Effector CD4-positive, alpha-beta T cell (primary cell): ENCODE measurements at places on chromosomes 7 and 10.

DNA sequence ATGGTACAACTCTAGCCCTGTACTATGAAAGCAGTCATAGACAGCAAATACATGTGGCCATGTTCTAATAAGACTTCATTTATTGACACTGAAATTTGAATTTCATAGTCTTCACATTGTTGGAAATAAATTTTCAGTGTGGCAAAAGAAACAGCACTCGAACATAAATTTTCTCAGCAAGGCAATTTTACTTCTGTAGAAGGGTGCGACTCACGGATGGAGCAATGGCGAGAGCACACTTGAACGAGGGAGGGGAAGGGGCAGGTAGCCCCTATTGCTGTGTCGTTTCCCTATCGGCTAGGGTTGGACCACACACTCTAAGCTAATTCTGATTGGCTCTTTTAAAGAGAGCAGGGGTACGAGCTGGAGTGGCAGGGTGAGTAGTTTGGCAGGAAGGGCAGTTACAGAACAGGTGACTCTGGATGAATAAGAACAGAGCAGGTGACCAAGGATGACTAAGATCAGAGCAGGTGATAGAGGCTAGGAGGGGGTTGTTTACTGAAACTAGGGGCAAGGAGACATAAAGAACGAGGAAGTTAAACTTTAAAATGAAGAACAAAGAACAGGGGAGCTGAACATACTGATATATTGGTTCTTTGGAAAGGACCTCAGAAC lies 52.0 kb downstream of the LRRC4 start:
- DNase-seq: no peak

DNA sequence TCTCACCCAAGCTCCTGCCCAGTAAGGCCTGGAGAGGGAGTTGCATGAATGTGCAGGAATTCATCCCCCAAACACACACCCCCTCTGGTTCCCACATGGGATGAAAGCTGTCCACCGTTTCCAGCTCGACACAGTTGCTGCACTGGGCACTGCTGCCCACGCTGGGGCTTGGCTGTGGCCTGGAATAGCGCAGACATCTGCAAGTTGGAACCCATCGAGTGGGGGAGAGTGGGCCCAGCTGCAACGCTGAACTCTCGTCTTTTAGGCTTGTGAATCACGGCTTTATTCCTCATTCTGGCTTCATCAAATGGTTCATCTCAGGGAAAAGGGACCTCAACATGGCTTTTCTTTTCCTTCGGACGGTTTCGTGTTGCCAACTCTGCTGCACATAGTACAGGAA lies 264.7 kb downstream of the DNAJB6 start:
- DNase-seq: no peak

DNA sequence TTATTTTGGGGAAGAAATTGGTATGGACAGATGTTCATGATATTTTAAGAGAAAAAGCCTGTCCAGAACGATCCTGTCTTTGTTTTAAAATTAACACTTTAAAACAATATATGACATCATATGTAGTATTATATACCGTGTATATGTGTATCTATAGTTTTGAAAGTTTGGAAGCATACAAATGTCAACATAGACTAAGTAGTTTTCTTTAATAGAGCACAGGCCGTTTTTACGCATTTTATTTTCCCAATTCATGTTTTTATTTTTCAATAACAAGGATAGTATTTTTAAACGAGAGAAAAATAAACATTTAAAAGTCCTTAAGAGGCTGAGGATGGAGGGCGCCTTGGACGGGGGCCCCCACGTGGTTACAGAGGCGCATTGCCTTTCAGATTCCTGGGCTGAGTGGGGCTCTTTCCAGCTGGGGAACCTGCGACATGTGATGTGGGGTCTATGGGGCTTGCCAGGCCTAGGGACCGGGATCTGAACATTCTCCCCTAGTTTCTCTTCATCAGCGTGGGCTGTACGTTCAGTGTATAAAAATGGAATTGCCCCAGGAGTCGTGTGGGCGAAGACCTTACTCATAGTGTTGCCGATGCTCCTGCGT lies 127.8 kb upstream of the ZNF746 start:
- DNase-seq: peak; percentile 43

GRCh38 chr7:65974876-65975275 lies 7.1 kb downstream of the GUSB start:
- DNase-seq: no peak

DNA sequence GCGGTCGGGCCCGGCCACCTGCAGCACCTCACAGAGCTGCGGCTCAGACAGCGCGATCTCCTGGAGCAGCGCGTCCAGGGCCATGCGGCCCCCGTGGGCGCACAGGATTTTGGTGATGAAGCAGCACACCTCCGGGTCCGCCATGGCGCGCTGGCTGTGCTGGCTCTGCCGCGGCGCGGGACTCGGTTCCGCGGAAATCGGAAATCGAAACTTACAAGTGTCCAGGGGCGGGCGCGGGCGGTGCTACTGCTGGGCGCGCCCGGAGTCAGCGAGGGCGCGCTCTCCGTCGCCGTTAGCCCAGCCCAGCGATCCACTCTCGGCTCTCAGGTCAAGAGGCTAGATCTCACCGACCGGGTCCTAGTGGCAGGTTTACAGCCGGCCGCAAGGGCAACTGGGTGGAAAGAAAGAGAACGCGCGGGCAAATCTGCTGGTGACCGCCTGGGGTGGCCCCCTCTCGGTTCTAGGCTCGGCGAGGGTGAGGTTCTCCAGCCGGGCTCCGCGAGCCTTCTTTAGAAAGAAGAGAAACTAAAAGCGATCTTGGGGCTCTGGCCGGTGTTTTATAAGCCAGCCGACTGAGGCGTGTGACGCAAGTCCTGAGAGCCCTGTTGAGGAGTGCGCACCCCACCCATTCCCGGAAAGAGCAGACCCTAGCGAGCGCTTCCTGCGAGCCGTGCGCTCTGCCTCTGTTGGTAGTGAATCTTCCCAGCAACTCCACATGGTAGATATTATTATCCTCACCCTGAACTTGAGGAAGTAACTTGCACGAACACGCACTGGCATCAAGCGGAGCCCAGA lies at the start of gene ZC3HAV1:
ZC3HAV1 (minus strand) TSS at position 533 of the 795 bp plus-strand sequence; CDS start at position 144, 389 bp downstream.
- DNase-seq: peak; percentile 86

GRCh38 chr10:523925-524324 lies 165.5 kb downstream of the DIP2C start:
- DNase-seq: no peak
